ENCODE measurements at places on chromosomes 3 and 15. TPM values are rescaled to one million over a fixed set of nuclear protein-coding genes. Genes with fewer than 3 reads are reported as not detected.
A peak's percentile ranks its signal among the peaks of the same experiment; 100 is the strongest.

- peak; percentile 36 for DNase-seq
Observed at GRCh38 chr3:10950476-10951294, 41.9 kb upstream of the SLC6A1 start.

DNA sequence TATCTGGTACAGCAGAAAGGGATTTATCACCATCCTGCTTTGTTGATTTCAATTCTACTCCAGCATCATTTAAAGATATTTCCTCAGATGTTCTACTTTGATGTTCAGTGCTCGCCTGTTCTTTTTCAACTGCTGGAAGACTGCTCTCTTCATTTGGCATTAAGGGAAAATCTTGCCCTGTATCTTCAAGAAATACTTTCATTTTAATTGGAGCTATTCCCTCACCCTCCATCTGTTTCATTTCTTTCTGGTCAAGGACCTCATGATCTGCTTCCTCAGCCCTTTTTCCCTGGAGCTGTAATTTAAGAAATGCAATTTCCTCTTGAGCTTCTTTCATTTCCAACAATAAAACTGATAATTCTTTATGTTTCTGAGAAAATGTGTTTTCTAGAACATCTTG lies 37.8 kb upstream of the HCLS1 start:
- no peak for DNase-seq

- no peak for DNase-seq
Observed at GRCh38 chr3:6791161-6791560, 69.8 kb upstream of the GRM7 start.

DNA sequence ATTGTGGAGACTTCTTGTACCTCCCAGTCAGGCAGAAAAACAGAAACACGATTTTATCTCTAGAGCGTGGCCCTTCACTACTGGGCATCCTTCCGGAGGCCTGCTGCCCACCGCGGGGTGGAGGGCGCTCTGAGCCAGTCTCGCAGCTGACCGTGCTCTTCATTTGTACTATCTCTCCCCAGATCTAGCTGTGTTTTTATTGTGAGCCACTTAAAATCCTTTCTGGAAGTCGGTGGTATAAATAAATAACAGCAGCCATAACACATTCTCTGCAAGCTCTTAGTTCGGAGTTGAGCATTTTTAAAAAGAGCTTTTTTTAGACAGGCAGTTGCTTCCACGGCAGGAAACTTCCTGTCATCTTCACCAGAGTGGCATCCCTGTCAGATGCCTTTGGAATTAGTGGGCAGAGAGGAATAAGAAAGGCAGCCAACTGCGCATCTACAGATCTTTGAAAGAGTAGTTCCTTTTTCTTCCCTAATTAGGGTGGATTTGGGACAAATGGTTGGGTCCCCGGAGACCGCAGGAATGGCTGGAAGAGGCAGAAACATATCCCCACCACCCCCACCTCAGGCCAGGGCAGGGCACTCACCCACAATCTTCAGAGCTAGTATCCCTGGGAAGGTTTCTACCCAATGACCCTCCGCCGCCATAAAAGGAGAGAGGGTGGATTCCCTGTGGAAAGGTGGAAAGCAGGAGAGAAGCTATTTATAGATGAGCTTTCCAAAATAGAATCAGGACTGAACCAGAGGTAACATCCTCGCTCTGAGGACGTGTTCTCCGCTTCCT lies 91.1 kb downstream of the TOP2B start:
- DNase-seq: peak; percentile 29

GRCh38 chr15:76983590-76984375 lies 11.1 kb upstream of the PSTPIP1 start:
- DNase-seq: no peak

GRCh38 chr15:58138106-58138505 lies at the start of gene AQP9:
Gene AQP9, plus strand, starts transcription at chr15:58138381. Its CDS starts 185 bp downstream, at chr15:58138566.
- no peak for DNase-seq

SLITRK3 gene
- total RNA-seq: not detected

MUC20 gene
- total RNA-seq: 0.32 TPM

- DNase-seq: peak; percentile 34
Observed at GRCh38 chr15:55708720-55709119, 34.2 kb downstream of the PRTG start.

DNA sequence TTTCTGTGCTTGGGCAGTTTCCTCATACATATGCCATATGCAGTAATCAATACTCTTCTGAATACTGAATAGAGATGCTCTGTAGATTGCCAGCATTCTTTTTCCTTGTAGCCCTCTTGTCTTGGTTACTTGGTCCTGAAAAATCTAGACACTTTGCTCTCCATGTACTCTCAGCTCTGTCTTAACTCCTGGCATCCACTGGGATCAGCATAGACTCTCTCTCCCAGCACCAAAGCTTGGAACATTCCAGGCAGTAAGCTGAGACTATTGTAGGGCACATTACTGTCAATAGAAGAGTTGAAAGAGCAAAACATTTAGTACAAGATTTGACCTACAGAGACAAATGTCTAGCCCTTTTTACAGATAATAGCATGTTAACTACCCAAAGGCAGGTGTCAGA lies 1100.3 kb downstream of the TBL1XR1 start:
- DNase-seq: no peak

DNA sequence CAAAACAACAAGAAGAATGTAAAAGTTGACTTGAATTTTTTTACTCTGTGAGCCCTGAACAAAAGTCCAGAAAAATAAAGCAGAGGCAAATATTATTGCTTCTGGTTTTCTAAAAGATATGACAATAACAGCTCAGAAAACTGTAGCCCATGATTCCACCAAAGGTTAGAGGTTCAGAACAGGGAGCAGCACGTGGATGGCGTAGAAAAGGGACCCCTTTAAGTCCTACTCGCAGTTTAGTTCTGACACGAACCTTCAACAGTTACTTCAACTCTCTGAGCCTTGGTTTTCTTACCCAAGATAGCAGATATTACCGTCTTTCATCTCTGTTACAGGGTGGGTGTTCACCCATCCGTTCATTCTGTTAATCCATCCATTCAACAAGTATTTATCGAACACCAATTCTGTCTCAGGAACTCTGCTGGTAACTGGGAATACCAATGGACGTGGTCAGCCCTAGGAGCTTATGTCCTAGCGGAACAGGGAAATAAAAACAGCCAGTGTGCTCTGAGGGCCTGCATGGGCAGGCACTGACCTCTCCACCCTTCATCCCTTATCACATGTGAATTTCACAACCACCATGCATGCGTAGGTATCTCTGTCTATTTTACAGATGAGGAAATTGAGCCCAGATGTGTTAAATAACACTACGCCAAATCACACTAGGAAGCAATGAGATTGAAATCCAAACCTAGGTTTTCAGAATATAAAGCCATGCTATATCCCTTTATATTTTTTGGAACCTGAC lies 274.2 kb upstream of the ICE2 start:
- DNase-seq: peak; percentile 27

C3orf62 gene
- total RNA-seq: 2.3 TPM

DNA sequence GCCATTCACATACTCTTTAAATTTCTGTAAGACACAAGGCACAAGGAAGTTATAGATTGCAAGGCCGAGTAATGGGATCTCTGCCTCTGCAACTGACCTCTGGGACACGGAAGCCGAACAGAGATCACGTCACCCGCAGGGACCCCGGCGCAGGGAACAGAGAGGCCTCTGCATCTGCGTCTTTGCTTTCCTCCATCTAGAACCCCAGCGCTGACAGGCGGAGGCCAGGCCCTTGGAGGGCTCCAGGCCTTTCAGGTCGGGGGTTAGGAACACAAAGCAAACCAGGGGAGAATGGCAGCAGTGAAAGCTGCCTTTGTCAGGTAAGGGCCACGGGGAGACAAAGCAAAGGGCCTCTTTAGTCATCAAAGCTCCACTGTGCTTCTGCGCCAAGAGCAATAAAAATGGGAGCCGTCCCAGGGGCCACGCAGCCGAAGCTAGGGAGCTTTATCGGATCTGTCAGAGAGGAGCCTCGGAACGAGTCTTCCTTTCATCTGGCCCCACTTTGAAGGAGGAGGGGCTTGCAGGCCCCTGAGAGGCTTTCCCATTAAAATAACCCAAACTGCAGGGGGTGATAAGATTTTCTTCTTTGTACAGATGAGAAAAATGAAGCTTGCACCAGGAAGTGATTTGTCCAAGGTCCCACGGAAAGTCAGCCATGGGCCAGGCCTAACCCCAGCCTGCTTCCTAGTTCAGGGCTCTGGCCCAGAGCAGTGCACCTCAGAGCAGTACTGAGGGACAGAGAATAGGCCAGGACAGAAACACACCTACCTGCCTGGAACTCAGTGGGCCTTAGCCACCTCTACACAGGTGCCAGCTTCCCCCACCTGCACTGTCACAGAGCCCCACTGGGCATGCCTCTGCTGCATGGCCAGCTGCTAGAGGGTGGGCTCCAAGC lies 84.4 kb upstream of the RAD18 start:
- no peak for DNase-seq

DNA sequence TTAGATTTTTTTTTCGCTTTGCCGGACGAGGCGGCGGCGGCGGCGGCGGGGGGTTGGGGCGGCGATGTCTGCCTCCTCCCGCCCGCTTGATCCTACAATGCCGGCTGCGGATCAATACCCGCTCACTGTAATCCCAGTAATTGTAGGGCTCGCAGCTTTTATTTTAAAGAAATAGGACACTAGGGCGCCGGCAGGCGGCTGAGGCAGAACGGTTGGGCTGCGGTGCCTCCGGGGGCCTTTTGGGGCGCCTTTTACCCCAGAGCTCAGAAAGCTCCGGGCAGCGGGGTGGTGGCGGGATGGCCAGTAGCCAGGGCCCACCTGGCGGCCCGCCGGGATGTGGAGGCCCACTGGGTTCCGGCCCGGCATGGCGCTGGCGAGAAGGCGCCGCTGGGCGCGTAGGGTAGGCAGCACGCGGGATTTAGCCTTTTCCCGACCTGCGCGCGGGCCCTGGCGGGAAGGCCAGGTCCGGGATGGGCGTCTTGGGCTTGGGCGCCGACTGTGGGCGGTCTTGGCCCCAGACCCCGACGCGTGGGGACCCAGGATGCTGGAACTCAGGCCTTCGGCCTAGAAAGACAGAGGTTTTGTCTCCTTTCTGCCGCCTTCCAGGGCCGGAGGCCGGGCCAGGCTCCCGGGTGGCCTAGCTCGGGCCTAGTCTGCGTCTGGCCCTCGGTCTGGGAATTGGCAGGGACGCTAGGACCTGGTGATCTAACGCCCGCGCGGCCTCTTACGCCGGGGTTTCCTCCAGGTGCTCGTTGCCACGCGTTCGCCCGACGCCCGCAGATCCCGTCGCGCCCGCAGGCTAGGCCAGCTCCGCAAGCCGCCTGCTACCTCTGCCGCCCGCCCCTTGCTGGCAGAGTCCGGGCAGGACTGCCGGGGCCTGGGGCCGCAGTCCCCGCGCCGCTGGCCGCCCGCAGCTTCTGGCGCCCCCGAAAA lies 15.5 kb upstream of the ONECUT1 start:
- DNase-seq: no peak

DNA sequence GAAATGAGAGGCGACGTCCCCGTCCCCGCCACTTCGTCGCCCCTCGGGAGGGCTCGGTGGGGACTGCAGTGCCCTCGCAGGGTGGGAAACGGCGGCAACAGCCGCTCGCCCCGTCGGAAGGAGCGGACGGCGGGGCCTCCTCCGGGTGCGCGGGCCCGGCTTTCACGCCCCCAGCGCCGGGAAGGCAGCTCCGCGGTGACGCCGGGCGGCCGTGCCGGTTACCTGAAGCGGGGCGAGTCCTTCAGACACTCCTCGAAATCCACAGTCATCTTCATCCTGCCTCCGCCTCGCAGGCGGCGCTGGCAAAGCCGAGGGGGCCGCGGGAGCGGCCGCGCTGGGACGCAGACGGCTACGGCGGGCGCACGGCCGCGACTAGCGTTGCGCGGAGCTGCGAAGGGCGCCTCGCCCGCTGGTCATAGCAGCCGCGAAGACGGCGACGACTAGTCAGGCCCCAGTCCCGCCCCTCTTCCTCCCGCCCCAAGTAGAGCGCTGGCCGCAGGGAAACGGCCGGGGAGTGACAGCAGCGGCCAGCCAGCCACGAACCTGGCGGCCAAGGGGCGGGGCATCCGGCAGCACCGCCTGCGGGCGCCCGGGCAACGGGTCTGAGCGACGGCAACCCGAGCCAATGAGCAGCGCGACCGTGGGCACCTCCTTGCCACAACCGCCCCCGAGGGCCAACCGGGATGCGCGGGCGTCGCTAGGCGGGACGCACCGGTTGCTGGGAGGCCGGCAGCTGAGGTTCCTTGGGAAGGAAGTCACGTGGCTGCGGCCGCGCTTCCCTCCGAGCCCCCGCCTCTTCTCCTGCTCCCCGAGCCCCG lies at the start of gene ACAP2:
ACAP2 (minus strand) TSS at position 448 of the 818 bp plus-strand sequence; CDS start at position 275, 173 bp downstream.
- peak; percentile 100 for DNase-seq

- DNase-seq: no peak
Observed at GRCh38 chr3:134394380-134394779, 20.1 kb upstream of the AMOTL2 start.

DNA sequence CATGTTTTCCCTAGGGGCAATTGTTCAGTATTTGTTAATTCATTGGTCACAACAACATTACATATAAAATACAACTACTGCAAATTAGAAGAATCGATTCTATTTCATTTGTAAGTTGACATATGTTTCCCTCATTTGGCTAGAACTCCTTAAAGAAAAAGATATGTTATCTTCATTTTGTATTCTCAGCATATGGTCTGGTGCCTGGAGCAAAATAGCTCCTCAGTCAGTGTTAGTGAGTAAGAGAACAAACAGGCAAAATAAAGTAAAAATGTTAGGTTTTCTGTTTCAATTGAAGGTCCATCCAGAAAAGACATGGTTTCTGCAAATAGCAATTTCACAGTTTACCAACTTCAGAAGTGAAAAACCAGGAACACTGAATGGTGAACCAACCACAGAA lies 1343.1 kb downstream of the ROBO1 start:
- DNase-seq: peak; percentile 7

GRCh38 chr3:86563400-86563970 lies 427.5 kb downstream of the VGLL3 start:
- DNase-seq: peak; percentile 22

Data from fibroblast of villous mesenchyme (primary cell).